ENCODE measurements at places on chromosomes 7 and 10. TPM values are rescaled to one million over a fixed set of nuclear protein-coding genes. Genes with fewer than 3 reads are reported as not detected.

ARHGEF5 gene
- polyA plus RNA-seq: 4.0 TPM

DNA sequence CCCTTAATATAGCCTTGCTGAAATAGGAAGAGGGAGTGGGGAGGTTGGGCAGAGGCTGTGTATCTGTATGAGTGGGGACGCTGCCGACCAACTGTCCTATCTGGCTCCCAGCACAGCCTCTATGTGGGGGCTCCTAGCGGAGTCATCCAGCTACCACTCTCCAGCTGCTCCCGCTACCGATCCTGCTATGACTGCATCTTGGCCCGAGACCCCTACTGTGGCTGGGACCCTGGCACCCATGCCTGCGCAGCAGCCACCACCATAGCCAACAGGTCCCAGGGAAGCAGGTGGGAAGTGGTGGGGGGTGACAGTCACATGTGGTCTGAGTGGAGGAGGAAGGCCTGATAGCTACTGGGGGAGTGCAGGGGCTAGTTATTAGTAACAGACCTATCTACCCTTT is 6.6 kb downstream of the MRPL43 start:
- no peak for DNase-seq

LIPM gene
- polyA plus RNA-seq: not detected

TMEM140 gene
- polyA plus RNA-seq: 25.0 TPM

DNA sequence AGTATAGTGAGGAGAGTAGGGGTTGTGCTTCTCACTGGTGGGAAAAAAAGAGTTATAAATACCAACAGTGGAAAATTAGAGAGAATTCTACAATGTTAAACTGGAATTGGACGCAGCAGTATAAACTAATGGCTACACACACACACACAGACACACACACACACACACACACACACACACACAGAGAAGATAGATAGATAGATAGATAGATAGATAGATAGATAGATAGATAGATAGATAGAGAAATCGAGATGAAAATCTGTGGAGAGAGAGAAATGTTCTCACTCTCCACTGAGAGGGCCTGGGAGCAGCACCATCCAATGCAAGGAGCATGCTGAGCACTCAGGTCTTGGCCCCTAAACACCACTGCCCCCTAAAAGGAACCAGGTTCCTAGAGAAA is 99.9 kb upstream of the LRRC4 start:
- no peak for DNase-seq

DNA sequence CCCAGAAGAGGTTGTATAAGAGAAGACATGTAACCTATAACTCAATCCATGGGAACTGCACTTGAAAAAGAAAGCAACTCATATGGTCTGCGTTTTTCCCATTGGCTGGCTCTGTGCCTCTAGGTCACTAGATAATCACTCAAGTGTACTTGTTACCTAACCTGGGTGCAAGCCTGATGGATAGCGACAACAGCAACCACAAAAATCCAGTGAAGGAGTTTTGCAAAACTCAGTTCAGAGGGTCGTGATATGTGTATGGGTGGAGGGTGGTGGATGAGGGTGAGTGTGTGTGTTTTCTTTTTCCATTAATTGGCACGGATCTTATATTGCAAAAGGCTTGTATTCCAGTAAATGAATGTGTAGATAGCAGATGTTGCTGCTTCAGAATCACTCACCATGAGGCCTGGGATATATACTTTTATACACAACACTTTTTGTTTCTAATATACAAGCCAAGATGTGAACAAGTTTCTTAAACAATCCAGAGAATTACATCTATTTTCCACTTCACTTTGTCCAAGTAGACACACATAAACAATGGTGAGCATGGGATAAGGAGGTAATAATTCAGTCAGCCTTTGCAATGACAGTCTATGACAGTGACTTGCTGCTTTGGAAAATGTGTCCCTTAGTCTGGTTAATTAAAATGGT is 286.9 kb upstream of the DKK1 start:
- DNase-seq: no peak

GRCh38 chr10:78903341-78903940 is 165.3 kb upstream of the ZMIZ1 start:
- no peak for DNase-seq

LRIT1 gene
- polyA plus RNA-seq: not detected

GRCh38 chr10:28677888-28678686 is 766 bp downstream of the BAMBI start:
- DNase-seq: no peak

DNA sequence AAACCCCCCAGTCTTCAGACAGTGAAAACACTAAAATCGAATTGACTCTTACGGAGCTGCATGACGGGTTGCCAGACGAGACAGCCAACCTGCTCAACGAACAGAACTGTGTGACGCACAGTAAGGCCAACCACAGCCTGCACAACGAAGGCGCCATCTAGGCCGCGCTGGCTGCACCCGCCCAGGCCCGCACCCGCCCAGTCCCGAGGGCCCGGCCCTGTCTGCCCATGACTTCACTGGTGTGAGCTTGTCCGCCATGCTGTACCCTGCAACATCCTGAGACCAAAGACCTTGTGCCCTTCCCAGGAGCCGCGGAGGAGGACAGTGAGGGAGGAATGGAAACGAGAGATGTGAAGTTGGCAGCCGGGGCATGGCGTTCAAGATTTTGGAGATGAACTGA is 116.1 kb downstream of the NT5C2 start:
- DNase-seq: no peak

- DNase-seq: no peak
Measured at GRCh38 chr10:62231371-62231770, 37.3 kb downstream of the RTKN2 start.

- no peak for DNase-seq
Measured at GRCh38 chr7:82384779-82385178, 58.8 kb downstream of the CACNA2D1 start.

GRCh38 chr7:128911423-128912031 is 1.0 kb upstream of the KCP start:
- no peak for DNase-seq

HYAL4 gene
- not detected for polyA plus RNA-seq

LIPK gene
- polyA plus RNA-seq: not detected

- DNase-seq: no peak
Measured at GRCh38 chr10:14656052-14656730, 118.5 kb downstream of the FAM107B start.

TMEM270 gene
- not detected for polyA plus RNA-seq

ZNF487 gene
- polyA plus RNA-seq: 6.4 TPM

GBX1 gene
- polyA plus RNA-seq: not detected

NEUROG3 gene
- not detected for polyA plus RNA-seq

BAMBI gene
- polyA plus RNA-seq: 81.9 TPM

Measured in ovary (tissue), 10 donors.